Right cardiac atrium (tissue), 5 donors: ENCODE measurements at places on chromosomes 3 and 15. TPM values are rescaled to one million over a fixed set of nuclear protein-coding genes. Genes with fewer than 3 reads are reported as not detected.

DNA sequence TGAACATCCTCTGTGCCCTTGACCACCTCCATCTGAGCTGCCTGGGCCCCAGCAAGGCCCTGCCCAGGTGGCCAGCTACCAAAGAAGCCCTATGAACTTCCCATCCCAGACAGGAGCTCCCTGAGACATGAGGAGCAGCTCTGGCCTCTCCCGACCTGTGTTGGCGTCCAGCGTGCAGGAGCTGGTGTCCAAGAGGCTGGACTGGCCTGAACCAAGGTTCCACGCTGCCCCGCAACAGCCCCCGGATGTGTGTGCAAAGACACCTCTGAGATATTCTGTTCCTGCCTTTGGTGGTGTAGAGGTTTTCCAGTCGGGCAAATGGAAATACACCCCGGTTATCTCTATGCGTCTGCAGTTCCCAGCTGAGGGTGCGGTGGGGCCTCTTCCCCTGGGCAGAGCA lies 42.1 kb downstream of the WNT7A start:
- DNase-seq, result no peak

- DNase-seq, result no peak
These were observed 3.9 kb downstream of the XPC start for GRCh38 chr3:14174483-14174882.

- no peak for DNase-seq
These were observed 289.2 kb downstream of the ROBO1 start for GRCh38 chr3:79478620-79479019.

Gene KCNAB1
- total RNA-seq, result 2.3 TPM

- no peak for DNase-seq
These were observed 55.4 kb downstream of the GRIP2 start for GRCh38 chr3:14484741-14485140.

GRCh38 chr3:195010551-195011100 lies 260.3 kb downstream of the XXYLT1 start:
- no peak for DNase-seq
